Muscle of arm (tissue), 14 donors: ENCODE measurements at places on chromosomes 7 and 10. TPM values are rescaled to one million over a fixed set of nuclear protein-coding genes. Genes with fewer than 3 reads are reported as not detected.

GRCh38 chr7:50474382-50475160, 24.4 kb upstream of the FIGNL1 start:
- no peak for DNase-seq

GRCh38 chr7:154546946-154547587, 455.9 kb downstream of the PAXIP1 start:
- no peak for DNase-seq

- no peak for DNase-seq
Measured at GRCh38 chr7:84207025-84207424, 12.4 kb upstream of the SEMA3A start.

DNA sequence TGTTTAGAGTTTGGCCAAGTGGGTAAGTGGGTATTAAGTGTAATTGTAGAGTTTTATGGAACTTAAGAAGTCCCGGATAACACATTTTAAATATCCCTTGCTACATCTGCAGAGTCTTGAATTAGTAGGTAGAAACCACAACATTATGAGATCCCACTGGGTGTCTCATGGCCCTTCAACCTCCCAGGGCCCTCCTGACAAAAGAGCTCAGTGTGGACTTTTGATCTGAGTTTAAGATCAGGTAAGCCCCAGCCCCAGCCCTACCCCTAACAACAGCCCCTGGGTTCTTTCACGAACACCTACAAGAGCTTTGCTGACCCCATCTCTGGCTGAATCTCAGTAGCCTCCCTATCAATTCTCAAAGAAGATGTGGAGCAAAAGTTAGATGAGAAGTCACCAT, 65.4 kb upstream of the STK17A start:
- DNase-seq: no peak

Gene GHITM
- polyA plus RNA-seq: 106 TPM

Gene NUTM2A
- polyA plus RNA-seq: 1.7 TPM

DNA sequence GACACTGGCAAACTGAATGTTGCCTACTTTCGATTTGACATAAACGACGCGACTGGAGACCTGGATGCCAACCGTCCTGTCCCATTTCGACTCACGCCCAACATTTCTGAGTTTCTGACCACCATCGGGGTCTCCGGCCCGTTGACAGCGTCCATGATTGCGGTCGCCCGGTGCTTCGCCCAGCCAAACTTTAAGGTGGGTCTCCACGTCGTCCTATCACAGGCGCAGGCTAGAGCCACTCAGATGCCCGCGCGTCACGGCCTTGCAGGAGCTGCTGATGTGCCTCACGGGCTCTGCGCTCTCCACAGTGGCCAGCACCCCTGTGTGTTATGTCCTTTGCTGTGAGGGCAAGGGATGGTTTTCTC, 132.6 kb downstream of the SMURF1 start:
- no peak for DNase-seq

GRCh38 chr10:49012603-49013002, 73.0 kb upstream of the LRRC18 start:
- no peak for DNase-seq

DNA sequence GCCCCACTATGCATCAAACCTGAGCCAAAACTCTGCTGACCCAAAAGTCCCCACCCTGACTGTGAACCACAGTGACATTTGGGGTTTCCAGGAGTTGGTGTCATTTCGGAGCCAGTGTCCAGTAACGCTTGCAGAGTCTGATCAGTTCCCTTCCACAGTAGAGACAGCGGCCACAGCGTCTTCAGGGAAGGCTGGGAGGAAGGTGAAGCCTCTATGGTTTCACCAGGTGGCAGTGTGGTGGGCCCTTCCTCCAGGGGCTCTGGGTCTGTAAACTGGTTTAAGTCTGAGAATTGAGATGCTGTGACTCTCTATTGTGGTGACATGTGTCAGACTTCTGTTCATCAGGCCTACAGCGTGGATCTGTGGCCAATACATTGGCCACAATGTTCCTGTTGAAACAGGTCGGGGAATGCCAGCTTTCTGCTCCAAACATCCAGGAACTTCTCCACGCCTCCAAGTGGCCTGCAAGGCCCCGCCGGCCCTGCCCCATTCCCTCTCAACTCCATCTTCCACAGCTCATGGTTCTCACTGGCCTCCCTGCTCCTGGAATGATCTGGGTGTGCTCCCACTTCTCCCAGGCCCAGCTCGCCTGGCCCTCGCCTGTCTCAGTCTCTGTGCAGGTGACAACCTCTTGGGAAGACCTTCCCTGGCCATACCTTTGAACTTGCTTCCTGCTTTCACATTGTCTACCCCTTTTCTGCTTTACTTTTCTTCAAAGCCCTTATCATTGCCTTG, 124.5 kb upstream of the FAM20C start:
- DNase-seq: no peak

GRCh38 chr10:130800281-130800680, 511.2 kb downstream of the TCERG1L start:
- no peak for DNase-seq

Gene AP5Z1
- 11.9 TPM for polyA plus RNA-seq

DNA sequence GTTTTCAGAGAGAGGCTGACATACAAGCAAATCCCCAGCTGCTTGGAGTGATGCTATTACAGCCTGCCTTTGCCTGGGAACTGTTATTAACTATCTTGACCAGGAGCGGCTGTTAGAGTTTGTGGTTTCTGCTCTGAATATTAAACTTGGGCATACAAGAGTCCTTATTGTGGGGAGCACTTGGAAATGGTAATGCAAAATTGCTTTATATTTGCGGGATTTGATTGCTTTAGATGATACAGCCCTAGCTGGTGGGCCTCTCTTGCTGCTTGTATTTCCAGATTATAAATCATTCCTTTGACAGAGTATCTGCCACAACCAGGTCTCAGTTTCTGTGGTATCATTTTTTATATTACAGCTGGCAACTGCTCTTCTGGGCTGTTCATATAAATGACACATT, 101.9 kb upstream of the FAM204A start:
- no peak for DNase-seq
